ENCODE measurements at places on chromosomes 12 and 14.
A peak's percentile ranks its signal among the peaks of the same experiment; 100 is the strongest.

GRCh38 chr12:113077057-113077858 is 20.7 kb downstream of the DTX1 start:
- peak; percentile 34 for DNase-seq

- no peak for DNase-seq
Observed at GRCh38 chr12:111351026-111351425, 17.9 kb downstream of the PHETA1 start.

GRCh38 chr14:65465584-65465983 is 53.1 kb downstream of the FUT8 start:
- DNase-seq = no peak

DNA sequence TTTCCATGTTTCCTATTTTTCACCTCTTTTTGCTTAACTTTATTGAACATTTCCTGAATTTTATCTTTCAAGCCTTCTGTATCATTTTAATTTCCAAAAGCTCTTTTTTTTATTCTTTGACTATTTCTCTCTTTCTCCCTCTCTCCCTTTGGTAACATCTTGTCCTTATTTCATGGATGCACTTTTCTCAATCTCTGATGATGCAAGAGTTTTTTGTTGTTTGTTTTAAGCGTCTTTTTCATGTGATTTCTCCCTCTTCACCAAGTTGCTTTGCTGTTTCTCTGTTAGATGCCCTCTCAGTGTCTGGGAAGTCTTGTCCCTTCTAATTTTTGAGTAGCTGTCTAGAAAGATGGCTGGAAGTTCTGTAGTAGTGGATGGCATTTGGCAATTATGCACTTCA is 62.6 kb downstream of the ANO6 start:
- DNase-seq = no peak

DNA sequence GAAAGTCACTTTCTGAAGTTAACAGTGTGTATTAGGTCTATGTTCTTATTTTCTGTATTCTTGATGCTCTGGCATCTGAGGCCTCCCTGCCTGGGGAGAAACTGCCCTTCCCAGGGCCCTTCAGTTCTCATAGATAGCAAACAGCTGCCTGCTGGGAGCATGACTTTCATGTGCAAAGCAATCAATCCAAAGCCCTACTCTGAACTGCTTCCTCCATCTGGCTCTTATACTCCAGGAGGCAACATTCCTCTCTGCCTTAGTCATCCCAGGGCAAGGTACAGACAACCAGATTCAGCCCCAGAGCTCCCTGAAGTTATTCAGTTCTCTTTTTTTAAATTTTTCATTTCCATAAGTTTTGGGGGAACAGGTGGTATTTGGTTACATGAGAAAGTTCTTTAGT is 41.7 kb upstream of the RIN3 start:
- peak; percentile 79 for DNase-seq

GRCh38 chr14:58100735-58101368 is 51.2 kb downstream of the ARMH4 start:
- no peak for DNase-seq

DNA sequence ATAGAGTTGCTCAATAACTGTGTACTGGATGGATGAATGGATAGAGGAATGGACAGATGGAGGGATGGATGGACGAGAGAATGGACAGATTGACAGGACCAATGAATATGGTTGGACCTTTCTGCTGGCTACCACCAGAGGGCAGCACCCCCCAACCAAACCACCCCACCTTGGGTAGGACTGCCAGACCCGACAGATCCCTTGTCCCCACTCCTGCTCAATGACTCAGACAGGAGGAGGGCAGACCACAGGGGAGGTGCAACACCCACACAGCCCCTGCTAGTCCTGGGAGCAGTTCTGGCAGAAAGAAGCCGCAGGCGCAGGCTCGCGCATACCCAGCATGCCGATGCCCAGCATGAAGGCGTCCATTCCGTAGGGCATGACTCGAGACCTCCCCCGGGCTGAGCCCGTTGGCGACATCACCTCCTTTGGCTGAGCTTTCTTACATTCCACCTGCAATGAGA is 12.4 kb downstream of the MSI1 start:
- DNase-seq = peak; percentile 98

DNA sequence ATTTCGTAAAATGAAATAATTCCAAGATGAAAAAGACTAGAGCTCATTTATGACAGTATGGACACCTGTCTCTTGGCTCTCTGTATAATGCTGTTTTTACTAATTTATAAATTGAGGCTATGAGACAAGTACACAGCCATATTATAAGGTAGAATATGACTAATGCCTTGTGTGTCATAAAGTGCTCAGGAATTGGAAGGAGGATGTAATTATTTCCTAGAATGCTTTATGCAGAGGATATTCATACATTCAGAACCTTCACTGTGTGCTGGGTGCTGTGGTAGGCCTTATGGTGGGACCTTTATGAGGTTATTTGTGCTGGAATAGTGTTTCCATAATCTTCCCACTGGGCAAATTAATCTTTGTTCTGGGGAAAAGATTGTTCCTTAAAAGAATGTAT is 13.3 kb downstream of the PCNX1 start:
- DNase-seq = no peak

DNA sequence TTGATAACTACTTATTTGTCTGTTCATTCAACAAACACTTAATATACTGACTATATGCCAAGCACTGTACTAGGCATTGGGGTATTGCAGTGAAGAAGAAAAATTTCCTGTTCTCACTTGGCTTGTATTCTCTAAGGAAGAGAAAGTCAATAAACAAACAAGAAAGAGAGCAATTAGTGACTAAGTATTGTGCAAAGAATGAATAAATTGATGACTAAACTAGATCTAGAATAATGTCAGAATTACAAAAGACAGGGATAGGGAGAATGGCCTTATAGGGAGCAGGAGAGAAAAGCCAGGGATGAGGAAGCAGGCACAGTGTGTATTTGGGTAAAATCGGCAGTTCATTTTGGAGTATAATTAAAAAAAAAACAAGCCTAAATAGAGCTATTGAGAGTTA is 4.2 kb upstream of the LIN7A start:
- no peak for DNase-seq

DNA sequence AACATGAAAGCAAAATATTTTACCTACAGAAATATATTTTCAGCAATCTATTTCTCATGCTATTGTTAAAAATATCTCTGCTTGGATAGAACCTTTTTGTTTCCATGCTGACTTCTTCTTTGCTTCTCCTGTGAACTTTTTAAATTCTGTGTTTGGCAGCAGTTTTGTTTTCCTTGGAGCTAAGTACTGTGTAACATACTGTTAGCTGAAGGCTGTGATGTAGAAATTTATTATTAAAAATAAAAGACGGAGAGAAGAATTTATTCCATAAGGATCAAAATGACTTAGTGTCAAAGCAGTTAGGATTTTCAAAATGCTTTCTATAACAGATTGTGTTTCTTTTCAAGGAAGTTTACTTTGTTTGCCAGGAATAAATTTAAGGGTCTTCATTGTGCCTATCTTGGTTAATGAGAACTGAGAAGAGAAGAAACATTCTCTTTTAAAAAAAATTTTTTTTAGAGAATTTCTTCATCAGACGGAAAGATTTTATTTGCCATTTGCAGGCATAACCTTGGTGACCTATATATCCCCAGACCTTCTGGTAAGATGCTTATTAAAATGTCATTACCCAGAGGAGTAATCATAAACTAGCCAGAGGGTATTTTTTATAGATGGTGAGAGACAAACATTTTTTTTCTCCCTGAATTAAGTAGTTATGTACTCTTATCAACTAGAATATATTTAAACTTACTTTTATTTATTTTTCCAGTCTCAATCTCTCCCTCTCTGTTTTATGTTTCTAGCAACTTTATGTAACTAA is 147.1 kb upstream of the SLCO1C1 start:
- no peak for DNase-seq

DNA sequence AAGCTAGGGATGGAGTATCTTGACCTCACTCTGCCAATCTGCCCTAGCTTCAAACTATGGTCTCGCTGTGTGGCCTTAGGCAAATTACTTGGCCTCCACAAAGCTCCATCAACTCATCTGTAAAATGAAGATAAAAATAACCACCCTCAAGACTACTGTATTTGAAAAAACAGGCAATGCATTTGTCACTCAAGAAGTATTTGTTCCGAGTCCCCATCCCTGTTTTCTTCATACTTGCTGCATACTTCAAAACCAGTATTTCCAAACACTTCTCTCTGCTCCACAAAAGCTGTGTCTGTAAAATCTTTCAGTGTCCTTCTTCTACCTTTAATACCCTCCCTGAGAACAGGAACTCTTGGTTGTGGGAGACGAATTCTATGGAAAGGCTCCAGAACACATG is 47.9 kb downstream of the GTF2A1 start:
- no peak for DNase-seq

- DNase-seq = no peak
Observed at GRCh38 chr12:3990501-3991280, 117.5 kb upstream of the PARP11 start.

DNA sequence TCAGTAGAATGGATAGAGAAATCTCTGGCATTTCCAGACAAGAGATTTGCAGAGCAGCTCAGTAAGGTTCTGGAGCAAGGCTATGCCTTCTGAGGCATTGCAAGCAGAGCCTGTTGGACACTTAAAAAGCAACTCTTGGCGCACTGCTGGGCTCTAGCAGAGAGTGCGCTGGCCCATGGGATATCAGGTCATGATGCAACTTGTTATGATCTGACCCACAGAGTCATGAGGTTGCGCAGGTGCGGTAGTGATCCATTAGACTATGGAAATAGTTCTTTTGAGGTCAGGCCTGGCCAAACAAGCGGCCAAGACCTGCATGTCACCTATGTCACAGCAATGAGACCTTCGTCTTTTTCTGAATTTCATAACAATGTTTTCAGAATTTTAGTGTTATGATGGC is 168.6 kb downstream of the TMTC3 start:
- DNase-seq = no peak

- DNase-seq = no peak
Observed at GRCh38 chr12:91772411-91772810, 373.2 kb downstream of the BTG1 start.

GRCh38 chr14:58282925-58283593 is 15.3 kb upstream of the ARID4A start:
- DNase-seq = no peak

DNA sequence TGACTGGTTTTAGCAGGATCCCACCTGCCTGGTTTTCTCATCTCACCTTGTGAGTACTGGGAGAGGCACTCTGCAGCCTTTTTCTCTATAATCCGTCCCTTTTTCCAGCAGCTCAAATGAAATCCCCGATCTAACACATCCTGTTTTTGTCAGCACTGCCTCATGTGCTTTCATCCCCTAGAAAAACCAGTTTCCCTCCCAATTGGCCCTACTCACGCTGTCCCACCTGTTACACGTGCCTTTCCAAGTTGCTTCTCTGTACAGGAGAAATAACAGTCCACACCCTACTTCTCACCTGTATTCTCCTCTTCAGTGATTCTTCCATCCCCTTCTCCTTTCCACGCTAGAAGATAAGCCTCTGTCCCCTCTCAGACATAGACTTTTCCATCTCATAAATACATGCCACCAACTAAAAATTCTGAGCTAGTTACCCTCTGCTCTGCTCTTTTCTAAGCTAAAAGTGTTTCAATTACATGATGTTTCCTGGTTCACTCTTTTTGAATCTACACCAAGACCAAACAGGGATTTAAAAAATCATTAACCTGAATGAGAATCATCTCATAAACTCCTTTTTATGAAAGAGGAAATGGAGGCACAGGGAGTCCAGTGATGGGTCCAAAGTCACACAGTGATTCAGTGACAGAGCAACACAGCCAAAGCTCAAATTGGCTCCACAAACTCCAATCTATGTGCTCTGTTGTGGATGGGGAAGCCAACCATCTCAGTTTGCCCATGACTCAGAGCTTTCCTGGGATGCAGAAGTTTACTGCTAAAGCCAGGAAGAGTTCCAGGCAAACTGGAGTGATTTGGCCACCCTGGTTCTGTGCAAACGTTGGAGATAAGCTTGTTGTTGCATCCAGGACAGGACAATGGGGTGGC is 240.0 kb upstream of the TMEM132C start:
- no peak for DNase-seq

DNA sequence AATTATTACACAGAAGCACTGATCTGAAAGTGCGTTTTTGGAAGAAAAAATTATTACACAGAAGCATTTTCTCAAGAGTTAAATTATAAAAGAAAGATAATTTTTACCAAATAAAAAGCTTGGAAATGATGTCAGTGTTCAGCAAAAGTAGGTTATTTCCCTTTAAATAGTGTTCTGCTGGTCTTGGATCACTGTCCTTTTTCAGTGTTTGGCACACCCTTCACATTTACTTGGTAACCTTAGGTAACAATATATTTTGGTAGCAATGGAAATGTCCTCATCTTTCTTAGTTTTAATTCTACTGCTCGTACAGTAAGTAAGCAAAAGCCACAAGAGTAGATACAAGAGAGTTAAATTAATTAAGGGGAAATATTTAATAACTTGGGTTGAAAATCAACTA is 40.3 kb downstream of the FERMT2 start:
- no peak for DNase-seq

DNA sequence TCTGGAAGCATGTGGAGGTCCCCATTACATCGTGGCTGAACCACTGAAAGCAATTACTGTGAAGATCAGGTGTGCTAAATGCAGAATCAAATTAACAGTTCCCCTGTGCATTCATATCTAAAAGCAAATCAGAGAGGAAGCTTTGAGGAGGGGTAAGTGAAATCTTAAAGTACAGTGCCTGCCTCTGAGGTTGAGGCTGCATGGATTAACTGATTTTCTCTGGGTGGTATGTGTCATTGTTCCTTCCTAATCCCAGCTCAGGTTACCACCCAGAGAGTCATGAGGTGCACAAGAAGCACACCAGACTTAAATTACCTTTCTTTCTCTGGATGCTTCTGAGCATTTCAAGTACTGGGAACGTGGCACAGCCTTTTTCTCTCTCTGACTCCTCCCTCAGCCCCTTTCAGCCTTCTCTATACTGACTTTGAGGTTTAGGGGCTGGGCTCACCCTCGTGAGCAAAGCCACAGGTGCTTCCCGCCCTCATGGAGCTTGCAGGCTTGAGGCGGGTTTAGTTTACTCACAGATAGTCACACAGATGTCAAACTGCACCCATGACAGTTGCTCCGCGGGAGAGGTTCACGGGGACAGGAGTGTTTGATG is 237.6 kb upstream of the CRY1 start:
- DNase-seq = no peak

GRCh38 chr12:113689047-113689610 is 217.5 kb upstream of the LHX5 start:
- no peak for DNase-seq

DNA sequence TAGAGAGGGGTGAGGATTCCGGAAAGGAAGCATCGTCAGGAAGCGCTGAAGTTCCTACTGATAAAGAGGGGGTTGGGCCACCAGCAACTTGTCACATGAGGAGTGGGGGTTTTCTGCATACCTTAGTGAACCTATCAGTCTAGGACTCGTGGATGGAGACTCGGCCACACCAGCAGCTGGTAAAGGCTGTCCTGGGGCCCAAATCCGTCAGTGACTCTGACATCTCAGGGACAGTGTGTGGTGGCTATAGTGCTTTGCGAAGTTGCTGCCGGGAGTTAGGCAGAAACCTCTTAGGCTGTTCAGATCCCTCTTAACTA is 16.4 kb downstream of the RNASE2 start:
- no peak for DNase-seq

DNA sequence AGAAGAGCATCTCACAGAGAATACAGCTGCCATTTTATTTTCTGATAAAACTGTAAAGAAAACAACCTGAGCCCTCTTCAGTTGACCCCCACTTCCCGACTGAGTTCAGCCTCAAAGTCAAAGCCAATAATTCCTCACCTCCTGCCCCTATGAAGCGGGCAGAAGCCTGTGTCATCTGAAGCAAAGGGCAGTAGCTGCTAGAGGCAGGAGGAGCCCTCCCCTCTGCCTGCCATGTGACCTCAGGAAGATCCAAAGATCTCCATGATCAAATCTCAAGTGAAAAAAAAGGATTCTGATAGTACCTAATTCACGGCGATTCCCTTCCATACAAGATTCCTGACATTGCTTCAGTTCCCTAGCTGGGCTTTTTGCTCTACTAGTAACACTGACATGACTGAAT is 223.1 kb upstream of the CAND1 start:
- DNase-seq = no peak

GRCh38 chr12:111014547-111014946 is 94.2 kb upstream of the MYL2 start:
- DNase-seq = no peak
